ENCODE measurements at places on chromosomes 16 and 17.

GRCh38 chr17:50034498-50035364 lies 21.2 kb upstream of the ITGA3 start:
- DNase-seq = no peak

DNA sequence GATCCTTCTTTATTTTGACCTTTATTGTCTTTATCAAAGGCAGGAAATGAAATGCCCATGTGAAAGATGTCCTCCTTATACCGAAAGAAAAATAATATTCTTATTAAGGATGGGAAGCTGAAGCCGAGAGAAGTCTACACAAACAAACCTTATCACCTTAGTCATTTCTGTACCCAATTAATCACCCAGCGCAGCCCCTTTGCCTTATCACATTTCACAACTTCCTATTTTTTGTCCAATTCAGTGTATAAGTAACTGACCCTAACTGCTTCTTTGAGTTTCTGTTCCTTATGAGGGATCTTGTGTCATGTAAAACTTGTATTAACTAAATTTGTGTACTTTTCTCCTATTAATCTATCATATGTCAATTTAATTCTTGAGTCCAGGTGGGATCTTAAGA lies 16.4 kb upstream of the CCL23 start:
- DNase-seq = no peak

- no peak for DNase-seq
Observed at GRCh38 chr16:83586461-83587200, 221.1 kb upstream of the HSBP1 start.

- no peak for DNase-seq
Observed at GRCh38 chr16:12614662-12615278, 188.9 kb downstream of the CPPED1 start.

GRCh38 chr17:81253358-81254131 lies 14.4 kb downstream of the NDUFAF8 start:
- DNase-seq = peak; percentile 67

DNA sequence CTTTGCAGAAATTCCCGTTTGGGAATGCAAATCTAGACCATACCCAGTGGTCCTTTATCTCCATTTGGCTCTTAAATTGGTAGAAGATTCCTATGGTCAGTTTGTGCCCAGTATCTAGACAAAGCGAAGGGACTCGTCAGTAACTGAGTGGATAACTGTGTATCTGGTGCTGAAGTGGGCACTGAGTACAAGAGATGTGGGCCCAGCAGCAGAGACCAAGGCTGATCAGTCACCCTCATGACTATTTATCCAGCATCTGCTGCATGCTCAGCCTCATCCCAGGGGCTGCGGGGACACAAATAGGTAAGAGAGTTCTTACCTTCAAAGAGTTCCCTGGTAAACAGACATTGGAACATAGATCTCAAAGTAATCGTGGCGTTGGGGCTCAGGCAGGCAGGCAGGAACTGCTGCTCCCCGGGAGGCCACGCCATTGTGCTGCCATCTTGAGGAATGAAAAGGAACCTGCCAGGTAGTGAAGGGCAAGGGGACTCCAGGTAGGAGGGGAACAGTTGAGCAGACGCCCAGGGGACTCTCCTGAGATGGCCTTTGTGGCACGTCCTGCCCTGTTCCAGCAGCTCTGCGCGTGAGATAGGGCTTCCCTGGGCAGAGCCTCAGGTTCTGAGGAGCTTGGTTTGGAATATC lies 10.3 kb downstream of the NT5M start:
- DNase-seq = peak; percentile 82

- no peak for DNase-seq
Observed at GRCh38 chr16:87658564-87659225, 56.4 kb downstream of the JPH3 start.

DNA sequence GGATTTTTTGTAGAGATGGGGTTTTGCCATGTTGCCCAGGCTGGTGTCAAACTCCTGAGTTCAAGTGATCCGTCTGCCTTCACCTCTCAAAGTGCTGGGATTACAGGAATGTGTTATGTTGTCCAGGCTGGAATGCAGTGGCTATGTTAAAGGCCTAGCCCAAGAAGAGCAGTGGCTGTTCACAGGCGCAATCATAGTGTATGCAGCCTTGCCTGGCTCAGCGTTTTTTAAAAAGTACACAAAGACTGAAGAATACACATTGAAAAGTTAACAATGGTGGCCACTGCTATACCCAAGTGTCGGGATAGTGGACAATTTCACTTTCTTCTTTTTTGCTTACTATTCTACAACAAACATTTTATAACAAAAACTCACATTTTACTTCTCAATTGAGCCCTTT lies 7.0 kb downstream of the DERL2 start:
- no peak for DNase-seq

DNA sequence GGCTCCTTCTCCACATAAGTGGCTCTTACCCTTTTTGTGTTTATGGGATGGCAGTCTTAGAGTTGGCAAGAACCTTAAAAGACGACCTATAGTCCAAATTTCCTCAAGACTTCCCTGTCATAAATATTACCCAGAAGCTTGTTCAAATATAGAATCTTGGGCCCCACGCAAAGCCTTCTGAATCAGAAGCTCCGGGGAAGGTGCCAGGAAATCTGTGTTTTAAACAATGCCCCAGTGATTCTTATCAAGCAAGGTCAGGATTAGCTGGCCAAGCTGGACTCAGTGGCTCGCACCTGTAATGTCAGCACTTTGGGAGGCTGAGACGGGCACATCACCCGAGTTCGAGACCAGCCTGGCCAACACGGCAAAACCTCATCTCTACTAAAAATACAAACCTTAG lies 85.7 kb downstream of the TIMM22 start:
- no peak for DNase-seq

DNA sequence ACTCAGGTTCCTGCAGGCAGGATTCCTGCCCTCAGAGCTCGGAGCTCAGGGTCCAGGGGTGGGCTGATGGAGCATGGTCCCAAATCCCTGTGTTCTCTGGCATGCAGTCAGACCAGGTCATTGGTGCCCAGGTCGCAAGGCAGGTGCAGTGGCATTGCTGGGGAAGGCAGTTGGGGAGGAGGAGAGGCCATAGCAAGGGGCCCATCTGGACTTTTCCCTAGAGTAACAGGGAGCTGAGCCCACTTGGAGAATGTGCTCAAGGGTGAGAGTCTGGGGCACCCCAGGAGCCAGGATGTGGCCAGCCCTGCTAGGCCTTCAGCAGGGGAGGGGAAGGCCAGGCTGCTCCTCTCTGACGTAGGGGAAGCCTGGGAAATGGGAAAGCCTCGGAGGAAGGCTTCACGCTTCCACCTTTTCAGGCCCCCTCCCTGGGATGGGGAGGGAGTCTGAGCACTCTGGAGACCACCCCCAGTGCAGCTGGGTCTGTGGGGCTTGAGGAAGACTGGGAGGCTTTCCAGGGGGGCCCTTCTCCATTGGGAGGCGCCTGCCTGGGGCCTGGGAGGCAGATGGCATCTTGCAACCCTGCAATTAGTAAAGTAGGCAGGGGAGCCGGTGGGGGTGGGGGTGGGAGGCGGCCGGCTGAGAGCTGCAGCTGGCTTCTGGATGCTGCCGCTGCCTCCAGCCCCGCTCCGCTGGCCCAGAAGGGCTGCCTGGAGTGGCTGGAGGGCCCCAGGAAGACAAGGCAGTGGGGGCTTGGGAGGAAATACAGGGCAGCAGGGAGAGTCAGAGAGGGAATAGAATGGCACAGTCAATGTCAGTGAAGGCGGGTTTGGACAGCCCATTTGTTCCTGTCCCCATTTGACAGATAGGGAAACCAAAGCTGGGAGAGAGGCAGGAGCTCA lies 21.1 kb upstream of the DOK4 start:
- no peak for DNase-seq

- DNase-seq = no peak
Observed at GRCh38 chr17:43871946-43872690, 25.1 kb downstream of the CD300LG start.

- DNase-seq = no peak
Observed at GRCh38 chr16:66008136-66008535, 358.4 kb upstream of the CDH5 start.

DNA sequence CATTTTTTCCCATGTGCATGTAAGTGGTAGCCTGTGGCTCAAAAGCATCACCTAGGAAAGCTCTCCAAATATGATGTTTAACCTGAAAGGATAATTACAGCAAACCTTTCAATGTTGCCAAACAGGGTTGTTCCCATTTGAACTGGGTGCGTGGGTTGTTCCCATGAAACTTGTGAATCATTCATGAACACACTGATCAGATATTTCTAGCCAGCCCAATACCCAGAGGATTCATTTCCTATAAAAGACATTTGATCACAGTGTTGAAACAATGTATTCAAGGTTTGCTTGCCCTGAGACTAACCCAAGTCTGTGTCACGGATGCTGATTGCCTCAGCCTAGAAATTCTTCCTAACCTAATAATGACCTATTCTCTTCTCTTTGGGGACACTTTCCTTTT lies 12.9 kb downstream of the KRT39 start:
- no peak for DNase-seq

DNA sequence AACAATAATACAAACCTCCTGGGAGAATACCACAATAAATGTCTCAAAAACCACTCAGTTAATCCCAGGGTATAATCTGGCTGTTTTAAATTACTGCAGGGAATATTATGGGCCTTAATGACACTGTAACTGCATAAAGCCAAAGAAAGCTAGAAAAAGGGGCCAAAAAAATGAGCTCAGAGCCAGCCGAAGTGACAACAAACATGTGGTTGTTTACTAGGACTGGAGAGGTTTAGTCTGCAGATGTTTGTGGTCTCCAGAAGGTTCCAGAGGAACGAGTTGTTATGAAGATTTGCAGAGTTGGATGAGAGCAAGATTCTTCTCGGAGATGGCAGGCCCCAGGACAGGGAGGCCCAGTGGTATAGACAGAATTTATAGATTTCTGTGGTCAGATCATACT lies 97.1 kb upstream of the AKTIP start:
- no peak for DNase-seq

GRCh38 chr17:19387921-19388521 lies 1.0 kb upstream of the MFAP4 start:
- DNase-seq = no peak

DNA sequence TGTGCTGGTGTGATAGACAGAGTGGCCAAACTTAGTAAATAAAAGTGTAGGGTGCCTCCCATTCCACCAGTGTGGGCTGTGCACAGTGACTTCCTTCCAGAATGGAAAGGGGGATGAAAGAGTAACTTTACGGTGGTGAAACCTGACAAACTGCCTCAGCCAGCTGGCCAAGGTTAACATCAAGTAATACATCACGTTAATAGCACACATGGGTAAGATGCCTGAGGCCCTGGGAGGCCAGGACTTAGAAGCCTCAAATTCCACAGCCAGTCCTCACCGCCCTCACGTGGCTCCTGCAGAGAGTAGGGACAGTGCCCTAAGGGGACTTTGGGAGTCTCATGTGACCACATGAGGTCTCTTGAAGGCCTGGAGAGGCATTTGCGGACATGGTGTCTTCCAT lies 14.1 kb downstream of the RMI2 start:
- DNase-seq = no peak

DNA sequence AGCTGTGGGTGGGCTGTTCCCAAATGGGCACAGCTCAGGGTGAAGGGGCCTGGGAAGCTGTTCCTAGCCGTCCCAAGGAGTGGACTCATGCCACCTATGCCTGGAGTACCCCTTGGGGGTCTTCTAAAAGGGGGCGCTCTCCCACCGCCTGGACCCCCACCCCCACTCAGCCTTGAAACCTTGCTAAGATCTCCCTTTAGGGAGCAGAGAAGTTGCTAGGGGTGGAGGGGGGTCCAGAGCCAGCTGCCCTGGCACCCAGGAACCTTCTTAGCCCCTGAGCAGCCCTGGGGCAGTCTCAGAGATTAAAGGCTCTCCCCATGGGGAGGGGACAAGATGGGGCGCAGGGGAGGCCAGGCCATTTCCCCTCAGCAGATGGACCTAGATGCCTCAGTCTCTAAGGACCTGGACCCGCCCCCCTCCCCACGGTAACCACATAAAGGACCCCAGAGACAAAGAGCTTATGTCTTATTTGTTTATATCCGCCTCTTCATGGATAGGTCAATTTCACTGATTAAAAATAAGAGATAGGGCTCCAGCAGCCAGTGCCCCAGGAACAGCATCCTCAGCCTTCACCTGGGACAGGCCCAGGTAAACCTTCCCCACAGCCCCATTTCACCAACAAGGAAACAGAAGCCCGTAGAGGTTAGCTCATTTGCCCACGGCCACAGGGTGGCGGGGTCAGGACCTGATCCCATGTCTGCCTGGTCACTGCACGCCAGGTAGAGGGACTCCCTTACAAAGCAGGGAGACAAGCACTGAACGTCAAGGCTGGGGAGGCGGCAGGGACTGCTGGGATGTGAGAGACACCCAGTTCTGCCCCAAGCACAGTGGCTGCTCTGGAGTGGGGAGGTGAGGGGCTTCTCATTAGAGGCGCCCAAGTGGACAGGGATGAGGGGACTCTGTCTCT lies 3.4 kb downstream of the MTSS2 start:
- DNase-seq = no peak

DNA sequence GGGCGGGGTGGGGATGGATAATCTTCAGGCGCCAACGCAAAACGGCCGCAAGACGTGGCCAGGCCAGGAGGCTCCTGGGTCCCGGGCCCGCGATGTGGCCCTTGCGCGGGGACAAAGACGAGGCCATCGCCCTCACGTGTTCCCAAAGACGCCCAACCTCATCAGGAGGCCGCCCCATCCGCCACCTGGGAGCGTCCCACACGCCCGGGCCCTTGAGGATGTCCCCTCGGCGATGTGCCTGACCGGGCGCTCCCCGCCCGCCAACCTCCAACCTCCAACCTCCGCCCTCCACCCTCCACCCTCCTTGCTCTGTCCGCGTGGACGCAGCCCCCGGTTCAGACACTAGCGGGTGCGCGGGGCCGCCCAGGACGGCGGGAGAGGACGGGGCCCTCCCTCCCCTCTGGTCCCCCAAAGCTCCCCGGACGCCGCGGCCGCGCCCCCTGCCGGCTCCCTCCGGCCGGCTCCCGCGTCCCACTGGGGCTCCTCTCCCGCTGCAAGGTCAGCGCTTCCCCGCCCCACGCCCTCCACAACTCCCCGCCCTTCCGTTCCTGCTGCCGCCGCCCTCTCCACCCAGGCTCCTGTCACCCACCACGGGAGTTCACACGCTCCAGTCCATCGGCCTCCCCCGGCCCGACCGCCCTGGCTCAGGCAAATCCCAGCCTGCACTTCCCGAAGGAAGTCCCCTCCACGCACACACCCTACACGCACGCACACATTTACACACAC lies 250.8 kb upstream of the RPL38 start:
- peak; percentile 45 for DNase-seq

- DNase-seq = no peak
Observed at GRCh38 chr16:72270531-72270930, 98.6 kb upstream of the PMFBP1 start.

DNA sequence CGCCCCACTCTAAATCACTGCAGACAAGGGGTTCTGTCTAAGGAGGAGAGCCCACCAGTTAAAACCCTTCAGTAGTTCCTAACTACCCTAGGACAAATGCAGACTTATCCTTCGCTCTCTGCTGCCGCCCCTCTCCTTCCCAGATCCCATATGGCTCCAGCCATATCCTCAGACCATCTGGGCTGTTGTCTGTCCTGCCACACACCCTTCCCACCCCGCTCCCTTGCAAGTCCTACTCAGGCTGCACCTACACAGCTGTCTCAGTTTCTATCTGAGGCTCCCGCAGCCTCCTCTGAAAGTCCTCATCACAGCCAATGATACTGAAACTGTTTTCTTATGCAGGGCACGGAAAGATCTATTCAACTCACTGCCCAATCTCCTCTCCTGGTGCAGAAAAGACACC lies 720 bp upstream of the BCKDK start:
- no peak for DNase-seq

Data from activated CD8-positive, alpha-beta T cell treated with anti-CD3 and anti-CD28 coated beads, Interleukin-2, amount 10 ng/mL, durations not matched to agents 7 days and 5 days (primary cell).